ENCODE measurements at places on chromosomes 13 and 19.
A peak's percentile ranks its signal among the peaks of the same experiment; 100 is the strongest.

DNA sequence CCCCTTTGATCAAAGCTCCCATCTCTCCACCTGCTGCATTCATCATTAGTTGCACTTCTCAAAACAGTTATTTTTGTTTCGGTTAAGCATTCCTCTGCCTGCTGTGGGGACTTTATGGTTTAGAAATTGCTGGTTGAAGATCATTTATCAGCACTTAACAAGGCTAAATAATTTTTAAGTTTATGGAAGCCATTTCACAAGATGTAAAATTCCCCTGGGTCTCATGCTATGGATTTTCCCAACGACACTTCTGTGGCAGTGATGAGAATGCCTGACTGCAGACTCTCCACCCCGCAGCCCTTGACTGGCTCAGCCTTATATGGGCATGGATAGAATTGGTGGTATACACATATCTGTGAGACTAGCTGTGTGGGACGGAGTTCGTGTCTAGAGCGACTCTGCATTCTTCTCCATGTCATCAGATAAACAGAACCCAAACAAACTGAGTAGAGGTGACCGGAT lies 52.8 kb downstream of the COL4A2 start:
- no peak for DNase-seq

DNA sequence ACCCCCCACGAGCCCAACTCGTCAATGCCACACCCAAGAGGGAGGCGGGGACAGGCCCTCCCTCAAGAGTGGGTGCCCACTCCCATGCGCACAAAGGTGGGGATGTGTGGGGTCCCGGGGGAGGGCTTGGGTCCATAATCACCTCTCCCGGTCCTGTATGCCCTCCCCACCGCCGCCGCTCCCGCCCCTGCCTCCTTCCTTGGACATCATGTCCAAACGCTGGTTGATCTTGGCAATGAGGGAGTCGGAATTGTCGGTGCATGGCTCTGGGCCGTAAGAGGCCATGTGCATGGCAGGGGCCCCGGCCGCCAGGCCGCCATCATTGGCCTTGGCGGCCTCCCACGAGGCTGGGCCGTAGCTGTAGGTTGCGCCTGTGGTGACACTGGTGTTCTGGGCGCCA lies 5.9 kb downstream of the AKAP8 start:
- DNase-seq: no peak

- peak; percentile 78 for DNase-seq
Measured at GRCh38 chr19:18231775-18232174, 5.5 kb upstream of the PDE4C start.

GRCh38 chr13:40389081-40389641 lies 277.3 kb downstream of the FOXO1 start:
- peak; percentile 7 for DNase-seq

DNA sequence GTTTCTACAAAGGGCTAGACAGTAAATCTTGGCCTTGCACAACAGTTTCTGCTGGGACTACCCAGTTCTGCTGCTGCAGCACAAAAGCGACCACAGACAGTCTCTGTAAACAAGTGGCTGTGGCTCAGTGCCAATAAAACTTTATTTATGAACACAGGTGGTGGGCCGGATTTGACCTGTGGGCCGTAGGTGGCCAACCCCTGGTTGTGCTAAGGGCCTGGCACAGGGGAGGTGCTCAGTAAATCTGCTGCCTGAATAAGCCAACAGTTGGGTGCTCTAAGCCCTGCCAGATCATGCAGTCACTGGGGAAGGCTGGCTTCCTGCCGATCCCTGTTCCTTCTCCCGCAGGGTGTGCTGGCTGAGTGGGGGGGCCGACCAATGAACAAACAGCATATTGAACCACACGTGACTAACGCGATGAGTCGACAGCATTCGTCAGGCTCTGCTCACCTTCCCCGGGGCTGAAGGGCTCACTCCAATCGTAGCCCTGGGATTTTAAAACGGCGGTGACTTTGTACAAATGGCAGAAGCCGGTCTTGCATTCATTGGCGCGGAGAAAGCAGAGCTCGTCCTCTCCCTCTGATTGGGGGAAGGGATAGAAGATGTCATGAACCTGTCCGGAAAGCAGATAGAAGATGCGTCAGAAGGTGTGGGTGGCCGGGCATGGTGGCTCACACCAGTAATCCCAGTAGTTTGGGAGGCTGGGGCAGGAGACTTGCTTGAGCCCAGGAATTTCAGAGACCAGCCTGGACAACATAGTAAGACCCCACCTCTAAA lies 24.3 kb upstream of the MYDGF start:
- peak; percentile 94 for DNase-seq

DNA sequence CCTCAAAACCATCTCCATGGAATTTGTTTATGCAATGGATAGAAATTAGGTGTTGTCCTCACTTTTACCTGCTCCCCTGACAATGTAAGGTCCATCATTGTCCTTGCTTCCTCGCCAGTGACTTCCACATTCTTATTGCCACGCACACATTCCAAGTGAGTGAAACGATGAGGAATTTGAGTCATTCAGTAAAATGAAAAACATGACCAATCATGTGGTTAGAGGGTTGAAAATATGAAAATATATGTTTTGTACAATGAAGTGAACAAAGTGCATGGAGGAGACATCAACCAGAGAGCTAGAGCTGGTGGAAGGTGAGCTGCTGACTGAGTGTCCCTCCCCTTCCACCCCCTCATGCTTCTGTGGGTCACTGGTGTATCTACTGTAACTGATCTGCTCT lies 91.7 kb downstream of the ATP8A2 start:
- no peak for DNase-seq

DNA sequence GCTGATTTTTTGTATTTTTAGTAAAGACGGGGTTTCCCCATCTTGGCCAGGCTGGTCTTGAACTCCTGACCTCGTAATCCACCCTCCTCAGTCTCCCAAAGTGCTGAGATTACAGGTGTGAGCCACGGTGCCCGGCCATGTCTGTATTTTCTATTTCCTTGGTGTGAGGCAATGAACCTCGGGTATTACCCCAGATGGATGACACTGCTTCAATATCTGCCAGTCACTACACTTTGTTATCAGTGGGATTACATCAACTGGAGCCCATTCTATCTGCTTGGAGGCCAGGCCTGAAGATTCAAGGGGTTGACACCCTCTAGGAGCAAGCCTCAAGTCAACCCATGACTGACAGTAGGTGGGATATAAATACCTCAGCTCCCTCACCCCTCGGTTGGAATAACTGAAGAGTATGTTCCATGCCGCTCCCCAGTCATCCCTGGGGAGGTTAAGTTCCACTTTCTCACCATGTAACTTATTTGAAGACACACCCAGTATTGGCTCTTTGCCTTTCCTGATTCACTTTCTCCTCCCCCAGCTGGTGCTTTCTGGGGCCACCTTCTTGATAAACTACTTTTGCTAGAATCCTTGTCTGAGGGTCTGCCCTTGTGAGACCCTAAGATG lies 992 bp upstream of the ADGRE1 start:
- DNase-seq: no peak

- no peak for DNase-seq
Measured at GRCh38 chr19:6717441-6717971, 2.9 kb downstream of the C3 start.

DNA sequence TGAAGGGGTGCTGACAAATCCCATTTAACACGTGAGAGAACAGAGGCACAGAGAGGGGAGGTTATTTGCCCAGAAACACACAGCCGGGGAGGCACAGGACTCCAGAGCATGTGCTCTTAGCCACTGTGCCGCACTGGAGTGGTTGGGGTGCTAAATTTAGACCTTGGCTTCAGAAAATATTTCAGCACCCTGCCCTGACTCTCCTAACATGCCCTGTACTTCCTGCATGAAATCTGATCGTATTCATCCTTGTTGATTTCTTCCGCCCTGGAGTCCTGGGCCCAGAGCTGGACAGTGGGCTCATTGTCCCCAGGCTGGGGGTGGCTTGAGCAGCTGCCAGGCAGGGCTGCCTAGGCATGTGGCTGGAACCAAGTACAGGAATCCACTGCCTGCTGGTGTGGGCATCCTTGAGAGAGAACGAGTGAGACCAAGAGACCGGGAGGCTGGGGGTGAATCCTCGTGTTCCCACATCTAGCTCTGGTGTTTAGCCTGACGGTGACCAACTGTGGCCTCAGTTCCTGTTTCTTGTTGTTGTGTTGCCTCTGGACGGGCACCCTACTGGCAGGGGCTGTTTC lies 5.3 kb downstream of the SLC27A1 start:
- DNase-seq: peak; percentile 40

DNA sequence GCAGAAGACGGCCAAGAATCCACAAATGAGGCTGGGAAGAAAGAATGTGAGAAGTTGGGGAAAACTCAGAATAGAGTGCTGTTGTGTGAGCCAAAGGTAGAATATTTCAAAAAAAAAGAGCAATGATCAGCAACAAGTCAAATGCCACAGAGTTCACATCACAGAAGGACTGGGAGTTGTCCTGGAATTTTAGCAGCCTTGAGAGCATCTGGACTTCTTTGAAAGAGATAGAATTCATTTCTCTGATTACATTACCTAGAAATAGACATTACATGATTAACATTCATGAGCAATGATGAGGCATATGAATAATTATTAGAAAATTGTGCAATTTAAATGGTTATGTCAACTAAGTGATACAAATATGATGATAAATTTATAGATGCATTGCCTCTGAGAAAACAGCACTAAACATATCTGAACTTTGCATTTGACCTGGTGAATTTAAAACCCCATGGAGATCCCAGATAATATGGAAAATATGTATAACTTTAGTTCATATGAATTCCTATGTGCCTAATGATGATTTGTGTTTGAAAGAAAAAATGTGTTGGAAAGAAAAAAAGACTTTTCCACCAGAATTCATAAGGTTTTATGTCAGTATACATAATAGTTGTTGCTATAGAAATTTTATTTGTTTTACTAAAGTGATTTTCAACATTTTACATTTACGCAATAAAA lies 186.2 kb downstream of the POSTN start:
- DNase-seq: no peak

GRCh38 chr19:54851353-54851752 lies 1.1 kb downstream of the KIR3DL2 start:
- DNase-seq: no peak

Measured in cerebellar cortex (tissue), 1 donor.